ENCODE measurements at places on chromosomes 6 and 20. TPM values are rescaled to one million over a fixed set of nuclear protein-coding genes. Genes with fewer than 3 reads are reported as not detected.

Gene PRICKLE4
- 12.1 TPM for total RNA-seq

DNA sequence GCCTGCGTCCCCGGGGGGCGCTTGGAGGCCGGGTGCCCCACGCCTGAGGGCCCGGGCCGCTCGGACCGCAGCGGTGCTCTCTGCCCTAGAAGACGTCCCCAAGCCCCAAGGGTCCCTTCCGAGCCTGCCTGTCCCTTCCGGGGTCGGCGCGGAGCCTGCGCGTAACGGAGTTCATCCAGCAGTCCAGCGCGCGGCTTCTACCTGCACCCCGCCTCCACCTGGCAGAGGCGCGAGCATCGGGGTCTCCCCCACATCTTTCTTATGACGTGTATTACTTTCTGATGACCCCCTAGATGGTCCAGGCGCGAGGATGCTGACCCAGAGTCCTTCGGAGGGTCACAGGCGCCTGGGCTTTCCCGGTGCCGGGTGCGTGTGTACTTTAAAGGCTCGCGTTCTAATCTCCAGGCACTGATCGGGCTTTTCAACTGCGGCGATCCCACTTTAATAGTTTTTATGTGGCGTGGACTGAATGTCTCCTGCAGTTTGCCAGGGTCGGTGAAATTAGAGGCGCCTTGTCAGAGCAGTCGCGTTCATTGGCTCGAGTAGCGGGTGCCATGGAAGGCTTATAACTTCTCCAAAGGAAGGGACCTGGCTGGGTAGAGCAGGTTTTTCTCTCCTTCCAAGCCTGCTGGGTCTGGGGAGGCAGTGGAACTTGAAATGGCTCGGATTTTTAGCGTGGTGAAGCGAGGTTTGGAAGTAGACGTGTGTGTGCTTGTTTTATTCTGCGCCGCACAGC is 912 bp downstream of the EYA4 start:
- no peak for DNase-seq
- no peak overlapping the region for H3K27ac ChIP-seq
- peaks cover 15% of the 10 kb centered on the region for H3K4me1 ChIP-seq
- peaks cover 74% of the 10 kb centered on the region for H3K27me3 ChIP-seq
- H3K36me3 ChIP-seq, result no peaks in the 10 kb centered on the region

- no peak for DNase-seq
- H3K27ac ChIP-seq, result no peak overlapping the region
- H3K4me1 ChIP-seq, result no peaks in the 10 kb centered on the region
- no peak overlapping the region for H3K4me3 ChIP-seq
- no peaks in the 10 kb centered on the region for H3K27me3 ChIP-seq
These were observed 40.5 kb downstream of the HMGN3 start for GRCh38 chr6:79193971-79194370.

GRCh38 chr6:71238351-71238750 is 50.3 kb upstream of the OGFRL1 start:
- no peaks in the 10 kb centered on the region for H3K36me3 ChIP-seq
- no peak overlapping the region for H3K4me3 ChIP-seq
- H3K4me1 ChIP-seq, result no peaks in the 10 kb centered on the region
- H3K27me3 ChIP-seq, result no peaks in the 10 kb centered on the region
- no peak for DNase-seq

- DNase-seq, result no peak
- H3K27me3 ChIP-seq, result no peaks in the 10 kb centered on the region
- H3K36me3 ChIP-seq, result peaks cover 92% of the 10 kb centered on the region
- no peak overlapping the region for H3K27ac ChIP-seq
- H3K4me3 ChIP-seq, result no peak overlapping the region
- H3K4me1 ChIP-seq, result no peaks in the 10 kb centered on the region
These were observed 4.2 kb upstream of the ZC2HC1B start for GRCh38 chr6:143859891-143860660.

DNA sequence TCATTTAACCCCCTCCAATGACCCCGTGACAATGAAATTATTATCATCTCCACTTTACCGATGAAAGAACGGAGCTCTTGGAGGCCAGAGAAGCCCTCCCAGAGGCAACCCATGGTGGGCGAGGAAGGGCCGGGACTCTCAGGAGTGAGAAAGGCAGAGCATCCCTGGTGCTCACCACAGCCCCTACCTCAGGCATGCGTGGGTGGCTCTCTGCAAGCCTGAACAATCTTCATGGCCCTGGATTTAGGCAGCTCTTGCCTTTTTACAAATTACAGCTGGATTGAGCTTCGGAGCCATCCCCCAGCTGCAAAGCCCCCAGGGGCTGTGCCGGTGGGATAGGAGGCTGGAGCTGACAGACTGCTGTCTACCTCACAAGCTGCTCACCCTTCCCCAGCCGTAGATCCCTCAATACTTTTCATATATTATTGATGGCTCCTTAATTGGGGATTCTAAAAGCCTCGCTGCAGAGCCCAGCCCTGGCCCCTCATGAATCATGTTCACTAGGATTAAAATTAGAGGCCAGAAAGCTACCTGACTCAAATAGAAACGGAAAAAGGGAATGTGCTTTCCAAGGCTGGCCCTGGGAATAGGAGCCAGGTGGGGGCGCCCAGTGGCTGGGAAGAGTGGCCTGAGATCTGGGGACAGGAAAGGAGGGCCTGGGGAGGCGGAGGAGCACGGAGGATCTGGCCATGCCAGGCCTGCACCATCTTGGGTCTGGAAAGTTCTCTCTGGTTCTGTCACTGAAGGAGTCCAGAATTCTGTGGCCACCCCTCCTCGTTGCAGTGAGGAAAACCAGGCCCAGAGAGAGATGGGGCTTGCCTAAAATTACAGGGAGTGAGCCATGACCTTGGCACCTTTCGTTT is 29.1 kb downstream of the CPNE5 start:
- no peaks in the 10 kb centered on the region for H3K27me3 ChIP-seq
- no peak overlapping the region for H3K4me3 ChIP-seq
- no peak overlapping the region for H3K27ac ChIP-seq
- DNase-seq, result no peak
- no peaks in the 10 kb centered on the region for H3K36me3 ChIP-seq

- peaks cover 14% of the 10 kb centered on the region for H3K4me1 ChIP-seq
- no peaks in the 10 kb centered on the region for H3K36me3 ChIP-seq
- no peak overlapping the region for H3K4me3 ChIP-seq
- DNase-seq, result no peak
- no peaks in the 10 kb centered on the region for H3K27me3 ChIP-seq
These were observed 36.5 kb upstream of the MLN start for GRCh38 chr6:33840048-33840926.

Gene RPS6KA2
- 102 TPM for total RNA-seq

Gene NXT1
- 14.8 TPM for total RNA-seq

DNA sequence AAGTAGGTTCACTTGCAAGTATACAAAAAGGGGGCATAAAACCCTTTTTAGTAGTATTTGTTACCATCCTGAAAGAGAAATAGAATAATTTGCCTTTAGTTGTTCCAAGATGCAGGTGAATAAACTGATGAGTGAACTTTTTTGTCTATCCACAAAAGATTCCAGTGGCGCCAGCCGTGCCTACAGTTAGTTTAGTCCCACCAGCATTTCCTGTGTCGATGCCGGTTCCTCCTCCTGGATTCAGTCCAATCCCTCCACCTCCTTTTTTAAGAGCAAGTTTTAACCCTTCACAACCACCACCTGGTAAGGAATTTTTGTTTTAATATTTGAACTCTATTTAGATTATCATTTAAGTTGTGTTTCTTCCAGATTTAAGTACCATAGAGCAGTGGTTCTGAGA is 90.9 kb downstream of the SCAF8 start:
- no peak overlapping the region for H3K4me3 ChIP-seq
- H3K4me1 ChIP-seq, result peaks cover 10% of the 10 kb centered on the region
- no peak for DNase-seq
- H3K36me3 ChIP-seq, result peaks cover 90% of the 10 kb centered on the region
- H3K27me3 ChIP-seq, result no peaks in the 10 kb centered on the region

DNA sequence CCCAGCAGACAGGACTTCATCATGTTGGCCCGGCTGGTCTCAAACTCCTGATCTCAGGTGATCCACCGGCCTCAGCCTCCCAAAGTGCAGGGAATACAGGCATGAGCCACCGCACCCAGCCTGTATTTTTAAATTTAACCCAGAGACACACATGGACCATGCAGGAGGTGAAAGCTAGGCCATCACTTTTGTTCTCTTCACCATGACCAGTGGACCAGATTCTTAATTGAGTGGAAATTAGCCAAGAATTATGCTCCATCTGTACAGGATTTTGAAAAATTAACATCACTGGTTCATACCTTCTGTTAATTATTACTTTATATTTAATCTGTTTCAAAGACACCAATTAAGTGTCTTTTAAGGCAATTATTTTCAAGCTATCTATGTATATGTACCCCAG is 493.6 kb upstream of the NOX3 start:
- no peak overlapping the region for H3K4me3 ChIP-seq
- no peaks in the 10 kb centered on the region for H3K27me3 ChIP-seq
- no peak overlapping the region for H3K27ac ChIP-seq
- no peak for DNase-seq
- H3K36me3 ChIP-seq, result no peaks in the 10 kb centered on the region

Gene HMGCLL1
- total RNA-seq, result 4.3 TPM

Gene OLIG3
- total RNA-seq, result not detected

Gene SLC35F1
- 0.30 TPM for total RNA-seq

DNA sequence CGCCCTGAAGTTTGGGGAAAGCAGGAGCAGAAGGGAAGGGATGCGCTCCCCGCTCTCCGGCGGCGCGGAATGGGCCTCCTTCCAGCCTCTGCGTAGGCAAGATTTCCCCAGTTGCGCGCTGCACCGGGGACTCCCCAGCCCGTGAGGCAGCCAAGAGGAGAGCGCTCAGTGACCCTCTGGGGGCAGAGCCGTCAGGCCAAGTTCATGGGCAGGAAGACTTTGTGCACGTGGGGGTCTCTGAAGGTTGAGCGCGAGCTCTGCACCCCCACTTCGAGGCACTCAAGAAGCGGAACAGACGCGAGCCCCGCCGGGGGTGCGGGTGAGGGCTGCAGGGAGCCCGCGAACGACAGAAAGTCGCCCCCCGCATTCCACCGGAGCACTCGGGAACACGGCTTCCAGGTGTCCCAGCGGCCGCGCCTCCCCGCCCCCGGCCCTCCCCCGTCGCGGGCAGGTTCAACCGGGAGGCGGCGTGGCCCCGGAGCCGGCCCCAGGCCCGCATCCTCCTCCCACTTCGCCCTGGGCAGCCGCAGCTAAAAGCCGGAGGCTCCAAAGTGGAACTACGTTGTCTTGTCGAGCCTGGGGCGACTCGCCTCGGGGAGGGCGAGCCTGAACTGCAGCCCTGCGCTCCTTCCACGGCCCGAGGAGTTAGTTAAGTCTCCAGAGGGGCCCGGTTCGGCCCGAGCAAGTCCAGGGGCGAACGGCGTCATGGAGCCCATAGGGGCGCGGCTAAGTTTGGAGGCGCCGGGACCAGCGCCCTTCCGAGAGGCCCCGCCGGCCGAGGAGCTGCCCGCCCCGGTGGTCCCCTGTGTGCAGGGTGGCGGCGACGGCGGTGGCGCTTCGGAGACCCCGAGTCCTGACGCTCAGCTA is at the start of gene PPP1R3G:
Gene PPP1R3G, plus strand, starts transcription at position 561 of the 867 bp plus-strand sequence. Its CDS starts 145 bp downstream, at position 706.
- H3K36me3 ChIP-seq, result no peaks in the 10 kb centered on the region
- H3K4me1 ChIP-seq, result peaks cover 21% of the 10 kb centered on the region
- peak; percentile 54 for DNase-seq
- H3K4me3 ChIP-seq, result peak within 1 kb of the TSS; percentile 69

DNA sequence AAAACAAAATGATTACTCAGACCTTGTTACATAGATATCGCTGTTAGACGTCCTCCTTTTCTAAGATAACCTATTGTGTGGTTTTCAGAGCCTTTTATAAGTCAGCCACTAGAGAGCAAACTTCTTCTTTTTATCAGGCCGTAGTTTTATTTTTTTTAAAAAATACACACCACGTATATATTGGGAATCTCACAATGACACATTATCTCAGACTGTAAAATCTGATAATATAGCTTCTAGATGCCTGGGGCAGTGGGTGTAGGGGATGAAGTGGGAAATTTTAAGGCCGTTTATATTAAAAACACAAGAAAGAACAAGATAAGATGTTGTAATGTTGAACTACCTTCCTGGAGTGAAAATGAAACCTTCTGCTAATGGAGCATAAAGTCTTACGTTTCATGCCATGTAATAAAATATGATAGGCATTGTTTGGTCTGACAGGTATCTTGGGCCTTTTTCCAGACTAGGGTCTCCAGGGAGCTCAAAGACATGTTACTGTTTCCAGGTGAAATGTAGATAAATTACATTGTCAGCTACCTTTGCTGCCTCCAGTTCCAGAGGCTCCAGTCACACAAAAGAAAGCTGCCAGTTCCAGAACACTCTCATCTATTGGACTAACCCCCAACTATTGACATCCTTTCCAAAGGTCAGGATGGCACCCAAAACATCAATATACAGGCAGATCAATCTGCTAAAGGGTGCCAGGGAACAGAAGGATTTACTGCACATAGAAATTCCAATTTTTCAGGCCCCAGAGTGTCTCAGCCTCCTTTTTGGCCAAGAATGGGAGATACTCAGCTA is 130.2 kb upstream of the AKIRIN2 start:
- no peaks in the 10 kb centered on the region for H3K36me3 ChIP-seq
- no peak for DNase-seq
- peak overlapping the region; percentile 46 for H3K4me3 ChIP-seq
- H3K27ac ChIP-seq, result peak overlapping the region; percentile 26
- H3K4me1 ChIP-seq, result peaks cover 5% of the 10 kb centered on the region
- H3K27me3 ChIP-seq, result no peaks in the 10 kb centered on the region

DNA sequence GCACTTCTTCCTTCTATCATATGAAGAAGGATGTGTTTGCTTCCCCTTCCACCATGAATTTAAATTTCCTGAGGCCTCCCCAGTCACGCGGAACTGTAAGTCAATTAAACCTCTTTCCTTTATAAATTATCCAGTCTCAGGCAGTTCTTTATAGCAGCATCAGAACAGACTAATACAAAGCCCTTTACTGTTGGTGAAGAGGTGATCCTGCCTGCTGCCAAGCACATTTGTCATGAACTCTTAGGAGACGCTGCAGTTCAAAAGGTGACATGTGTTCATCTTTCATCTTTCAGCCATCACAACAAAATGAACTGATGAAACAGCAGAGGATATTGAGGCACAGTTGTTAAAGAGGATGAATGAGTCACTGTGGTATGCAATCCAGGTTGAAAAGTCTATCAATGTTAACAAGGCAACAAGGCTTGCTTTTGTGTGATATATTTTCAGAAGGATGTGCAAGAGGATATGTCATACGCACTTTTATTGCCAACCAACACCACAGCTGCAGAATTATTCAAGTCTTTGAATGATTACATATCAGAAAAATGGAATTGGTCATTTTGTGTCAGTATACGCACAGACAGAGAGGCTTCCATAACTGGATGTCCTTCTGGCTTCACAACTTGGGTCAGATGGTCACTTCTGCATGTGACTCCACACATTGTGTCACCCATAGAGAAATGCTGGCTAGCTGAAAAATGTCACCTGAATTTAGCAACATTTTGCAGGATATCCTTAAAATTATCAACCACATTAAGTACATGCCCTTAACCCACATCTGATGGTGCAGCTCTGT is 52.4 kb upstream of the PLN start:
- no peak for DNase-seq
- peaks cover 4% of the 10 kb centered on the region for H3K36me3 ChIP-seq
- H3K27ac ChIP-seq, result no peak overlapping the region
- no peaks in the 10 kb centered on the region for H3K4me1 ChIP-seq
- no peaks in the 10 kb centered on the region for H3K27me3 ChIP-seq

Gene SULF2
- 34.6 TPM for total RNA-seq

GRCh38 chr20:51747182-51747911 is 20.8 kb downstream of the ATP9A start:
- no peak overlapping the region for H3K4me3 ChIP-seq
- no peak for DNase-seq
- peaks cover 14% of the 10 kb centered on the region for H3K4me1 ChIP-seq
- no peaks in the 10 kb centered on the region for H3K27me3 ChIP-seq
- no peak overlapping the region for H3K27ac ChIP-seq

GRCh38 chr20:60209048-60209447 is 250.8 kb downstream of the CDH26 start:
- no peaks in the 10 kb centered on the region for H3K36me3 ChIP-seq
- no peaks in the 10 kb centered on the region for H3K4me1 ChIP-seq
- H3K27ac ChIP-seq, result no peak overlapping the region
- no peak for DNase-seq
- no peak overlapping the region for H3K4me3 ChIP-seq
- H3K27me3 ChIP-seq, result no peaks in the 10 kb centered on the region

Gene NRN1
- total RNA-seq, result 15.0 TPM

Gene GMPR
- total RNA-seq, result 22.5 TPM

Data from lower lobe of right lung (tissue), 2 donors.